ENCODE measurements at places on chromosomes 5 and 9. TPM values are rescaled to one million over a fixed set of nuclear protein-coding genes. Genes with fewer than 3 reads are reported as not detected.
A peak's percentile ranks its signal among the peaks of the same experiment; 100 is the strongest.

DNA sequence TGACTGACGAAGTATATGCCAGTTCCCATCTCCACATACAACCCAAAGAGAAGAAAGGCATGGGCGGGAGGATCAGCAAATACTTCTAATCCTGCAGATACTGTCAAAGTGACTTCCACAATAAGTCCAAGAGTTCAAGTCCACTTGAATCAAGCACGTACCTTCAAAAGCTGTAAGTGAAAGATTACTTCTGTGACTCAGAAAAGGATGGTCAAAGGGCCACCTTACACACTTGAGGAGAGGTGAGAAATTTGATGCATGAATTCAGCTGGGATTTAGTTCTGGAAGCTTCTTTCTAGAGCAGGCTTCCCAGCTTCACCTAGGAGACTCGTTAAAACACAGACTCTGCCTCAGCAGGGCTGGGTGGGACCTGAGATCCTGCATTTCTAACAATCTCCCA lies 357.5 kb downstream of the GLIS3 start:
- no peak for DNase-seq

Gene FIBCD1
- total RNA-seq = not detected

Gene MEGF10
- total RNA-seq = 1.3 TPM

GRCh38 chr5:82816926-82817325 lies 260.3 kb downstream of the TMEM167A start:
- DNase-seq = no peak

- DNase-seq = no peak
These were observed 929.9 kb downstream of the TLE4 start for GRCh38 chr9:80501635-80502034.

Gene OR1Q1
- not detected for total RNA-seq

DNA sequence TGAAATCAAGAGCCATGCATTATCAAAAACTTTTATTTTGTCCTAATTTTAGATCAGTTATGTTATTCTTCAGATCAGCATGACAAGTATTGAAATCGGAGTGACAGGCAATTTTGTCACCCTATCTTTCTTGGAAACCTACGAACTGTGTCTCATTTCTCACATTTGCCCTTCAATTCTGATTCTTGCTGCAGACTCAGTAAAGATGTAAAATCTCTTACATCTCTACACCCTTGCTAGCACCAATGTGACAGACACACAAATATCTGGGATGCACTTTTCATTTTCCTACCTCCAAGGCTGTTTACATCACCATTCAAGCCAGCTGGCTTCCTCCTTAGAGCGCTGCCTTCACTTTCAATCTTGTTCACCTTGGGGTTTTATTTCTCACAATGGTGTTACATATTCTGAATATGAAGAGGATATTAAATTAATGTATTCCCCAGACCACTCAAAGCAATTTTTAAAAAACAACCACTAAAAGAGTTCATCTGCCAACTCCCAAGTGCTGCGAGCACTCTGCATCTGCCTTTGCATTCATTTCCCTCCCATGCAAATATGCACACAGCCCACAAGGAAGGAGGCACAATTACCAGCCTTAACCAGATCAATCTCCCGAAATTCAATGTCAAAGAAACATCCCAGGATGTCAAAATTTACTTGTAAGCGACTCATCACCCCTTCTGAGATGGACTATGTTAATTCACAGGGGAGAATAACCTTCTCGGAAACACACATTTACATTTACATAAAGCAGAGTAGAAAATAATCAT lies 164.3 kb downstream of the ENC1 start:
- no peak for DNase-seq

GRCh38 chr9:70959366-70959765 lies 162.1 kb downstream of the TRPM3 start:
- no peak for DNase-seq

GRCh38 chr9:26537211-26537610 lies 355.4 kb downstream of the CAAP1 start:
- DNase-seq = no peak

GRCh38 chr5:165477546-165477945 lies 1972.1 kb downstream of the MAT2B start:
- no peak for DNase-seq

Gene PCA3
- total RNA-seq = not detected

Gene HSPA4
- total RNA-seq = 93.1 TPM

DNA sequence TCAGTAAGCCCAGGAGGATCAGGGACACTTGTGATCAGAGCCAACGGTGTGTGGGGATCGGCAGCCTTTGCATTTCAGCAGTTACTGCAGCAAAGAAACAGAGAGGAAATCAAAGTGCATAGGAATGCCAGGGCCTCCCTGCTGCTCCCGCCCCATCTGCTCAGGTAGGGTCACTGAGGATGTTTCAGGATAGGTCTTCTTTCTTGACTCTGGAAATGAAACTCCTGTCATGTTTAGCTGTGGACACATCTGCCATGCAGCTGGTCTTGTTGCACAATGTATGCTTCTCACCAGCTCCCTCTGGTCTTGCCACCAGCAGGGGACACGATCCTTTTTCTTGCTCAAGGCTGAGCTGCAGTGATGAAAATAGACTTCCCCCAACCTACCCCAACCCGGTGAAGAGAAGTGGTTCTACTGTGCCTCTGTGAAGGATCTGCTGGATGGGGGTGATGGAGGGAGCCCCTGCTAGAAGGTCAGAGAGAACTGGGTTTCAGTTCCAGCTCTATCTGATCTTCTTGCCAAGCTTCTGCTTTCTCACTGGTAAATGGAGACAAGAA lies 185.2 kb upstream of the KLF4 start:
- peak; percentile 38 for DNase-seq

DNA sequence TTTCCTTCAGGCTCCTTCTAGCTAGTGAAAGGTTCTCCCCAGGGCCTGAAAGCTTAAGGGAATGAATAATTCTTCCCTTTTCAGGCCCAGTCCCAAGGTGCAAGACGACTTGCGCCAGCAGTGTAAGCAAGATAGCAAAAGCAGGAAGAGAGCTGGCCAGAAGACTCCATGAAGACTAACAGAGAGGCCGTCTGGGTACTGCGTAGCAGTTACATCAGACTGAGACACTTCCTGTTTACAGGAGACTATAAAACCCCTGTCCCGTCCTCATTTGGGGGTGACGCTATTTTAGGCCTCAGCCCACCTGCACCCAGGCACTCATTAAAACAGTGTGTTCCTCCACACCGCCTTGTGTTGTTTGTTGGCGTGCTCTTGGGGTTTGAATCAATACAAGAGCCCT lies 90.7 kb upstream of the MOCS2 start:
- no peak for DNase-seq

GRCh38 chr9:36770025-36770424 lies 197.3 kb downstream of the MELK start:
- no peak for DNase-seq

Gene HK3
- 0.46 TPM for total RNA-seq

Gene PHF2
- total RNA-seq = 21.8 TPM

DNA sequence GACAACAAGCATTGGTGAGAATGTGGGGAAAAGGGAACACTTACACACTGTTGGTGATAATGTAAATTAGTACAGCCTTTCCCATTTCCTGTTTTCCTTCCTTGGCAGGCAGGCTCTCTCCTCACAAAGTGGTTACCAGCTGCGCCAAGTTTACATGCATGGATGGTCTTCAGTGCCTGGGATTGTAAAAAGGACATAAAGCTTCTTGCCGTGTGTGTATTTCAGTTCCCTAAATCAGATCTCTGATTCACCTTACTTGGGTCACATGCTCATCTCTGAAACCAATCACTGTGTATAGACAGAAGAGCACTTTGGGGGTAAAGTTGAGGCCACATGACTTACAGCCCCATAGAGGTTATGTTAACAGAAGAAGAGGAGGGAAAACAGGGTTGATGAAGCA lies 92.8 kb downstream of the CAVIN4 start:
- DNase-seq = no peak

DNA sequence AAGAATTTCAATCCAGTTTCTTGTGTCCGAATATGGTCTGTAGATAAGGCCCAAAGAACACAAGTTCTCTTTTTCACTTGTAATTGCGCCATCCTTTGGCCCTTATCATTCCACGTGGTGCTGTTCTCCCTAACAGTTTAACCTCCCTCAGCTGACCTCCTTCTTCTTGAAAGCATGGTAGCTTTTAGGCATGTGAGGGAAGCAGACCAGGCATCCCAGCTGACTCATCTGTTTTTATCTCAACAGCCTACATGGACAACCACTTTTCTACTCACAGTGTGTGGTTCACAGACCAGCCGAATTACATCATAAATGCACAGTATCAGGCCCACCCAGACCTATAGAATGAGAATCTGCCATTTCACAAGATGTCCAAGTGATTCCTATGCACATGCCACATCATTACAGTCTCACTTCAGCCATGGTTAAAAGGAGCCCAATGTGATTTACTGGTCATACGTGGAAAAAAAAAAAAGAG lies 26.9 kb upstream of the PLIN2 start:
- DNase-seq = no peak

Gene SLC34A1
- not detected for total RNA-seq

DNA sequence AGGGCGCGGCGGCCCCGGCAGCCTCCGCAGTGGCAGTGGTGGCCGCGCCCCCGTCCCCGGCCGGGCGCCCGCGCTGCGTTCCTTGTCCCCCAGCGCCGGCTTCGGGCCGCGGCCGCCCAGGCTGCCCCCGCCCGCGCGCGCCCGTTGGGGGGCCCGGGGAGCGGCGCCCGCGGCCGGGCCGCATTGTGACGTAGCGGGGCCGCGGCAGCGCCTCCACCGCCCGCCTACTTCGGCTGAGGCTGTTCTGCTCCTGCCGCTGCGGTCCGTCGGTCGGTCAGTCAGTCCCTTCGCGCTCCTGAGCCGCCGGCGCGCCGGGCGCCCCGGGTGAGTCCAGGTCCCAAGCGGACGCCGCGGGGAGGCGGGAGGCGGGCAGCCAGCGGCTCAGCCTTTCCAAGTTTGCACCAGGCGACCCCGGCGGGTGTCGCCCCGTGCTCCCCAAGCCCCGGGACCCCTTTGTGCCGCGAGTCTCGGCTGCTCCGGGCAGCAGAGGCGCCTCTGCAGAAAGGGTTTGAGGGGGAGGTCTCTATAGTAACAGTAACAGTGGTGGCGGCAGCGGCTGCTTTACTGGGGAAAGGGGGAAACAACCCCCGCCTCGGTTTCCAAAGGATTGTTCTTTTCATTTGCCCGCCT lies at the start of gene SNCAIP:
TSS of gene SNCAIP (plus strand) at position 277 of the 630 bp plus-strand sequence. CDS start 78,898 bp downstream, outside the sequence.
- DNase-seq = peak; percentile 54

GRCh38 chr9:91583966-91584365 lies 160.3 kb upstream of the NFIL3 start:
- no peak for DNase-seq

- no peak for DNase-seq
These were observed 40.1 kb downstream of the TMEM167A start for GRCh38 chr5:83036991-83037575.

Gene STX17
- total RNA-seq = 19.1 TPM

DNA sequence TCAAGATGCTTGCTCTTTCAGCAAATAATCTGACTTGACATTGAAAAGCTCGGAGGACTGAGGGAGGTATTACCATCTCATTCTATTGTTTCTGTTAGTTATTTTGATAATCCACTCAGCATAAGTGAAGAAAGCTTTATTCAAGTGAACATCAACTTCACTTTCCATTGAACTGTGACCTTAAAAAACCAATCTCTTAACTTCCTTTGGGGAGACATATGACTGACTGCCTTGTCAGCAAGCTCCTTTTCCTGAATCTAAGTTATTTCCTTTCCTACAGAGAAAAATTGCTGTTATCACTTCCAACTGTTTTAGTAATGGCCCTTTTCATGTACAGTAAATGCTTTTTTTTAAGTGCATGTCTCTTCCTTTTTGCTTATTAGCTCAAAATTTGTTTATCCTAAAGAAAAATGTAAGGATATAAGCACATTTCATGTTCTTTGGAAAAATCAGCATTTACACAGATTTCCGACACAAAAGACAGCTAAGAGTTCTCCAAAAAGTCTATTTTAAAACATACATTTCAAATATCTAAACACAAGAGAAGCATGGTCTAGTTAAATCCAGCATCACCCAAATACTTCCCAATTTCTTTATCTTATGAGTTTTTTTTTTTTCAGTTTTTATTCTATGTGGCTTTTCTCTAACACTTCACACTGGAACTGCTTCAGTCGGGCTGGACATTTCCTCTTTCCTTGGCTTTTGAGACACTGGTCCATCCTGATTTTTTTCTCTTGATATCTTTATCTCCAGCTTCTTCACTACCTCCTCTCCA lies 117.9 kb upstream of the DAB2 start:
- DNase-seq = no peak

DNA sequence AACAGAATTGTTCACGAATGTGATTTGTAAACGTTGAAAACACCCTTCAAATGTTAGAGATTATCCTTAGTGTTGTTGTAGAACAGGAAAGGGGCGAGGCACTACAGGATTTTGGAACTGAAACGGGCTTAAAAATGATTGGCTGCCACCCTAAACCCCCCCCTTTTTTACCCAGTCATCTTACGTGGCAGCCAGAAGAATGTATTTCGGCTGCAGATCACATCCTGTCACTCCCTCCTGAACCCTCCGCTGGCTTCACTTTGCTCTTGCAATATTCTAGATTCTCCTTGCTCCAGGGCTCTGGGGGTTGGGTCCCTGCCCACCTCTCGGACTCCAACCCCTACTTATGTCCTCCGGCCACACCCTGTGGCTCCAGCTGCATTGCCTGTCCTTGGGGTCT lies 13.9 kb upstream of the UNC5A start:
- DNase-seq = no peak

Gene SCGB3A2
- not detected for total RNA-seq

Gene SEMA6A
- 4.9 TPM for total RNA-seq

DNA sequence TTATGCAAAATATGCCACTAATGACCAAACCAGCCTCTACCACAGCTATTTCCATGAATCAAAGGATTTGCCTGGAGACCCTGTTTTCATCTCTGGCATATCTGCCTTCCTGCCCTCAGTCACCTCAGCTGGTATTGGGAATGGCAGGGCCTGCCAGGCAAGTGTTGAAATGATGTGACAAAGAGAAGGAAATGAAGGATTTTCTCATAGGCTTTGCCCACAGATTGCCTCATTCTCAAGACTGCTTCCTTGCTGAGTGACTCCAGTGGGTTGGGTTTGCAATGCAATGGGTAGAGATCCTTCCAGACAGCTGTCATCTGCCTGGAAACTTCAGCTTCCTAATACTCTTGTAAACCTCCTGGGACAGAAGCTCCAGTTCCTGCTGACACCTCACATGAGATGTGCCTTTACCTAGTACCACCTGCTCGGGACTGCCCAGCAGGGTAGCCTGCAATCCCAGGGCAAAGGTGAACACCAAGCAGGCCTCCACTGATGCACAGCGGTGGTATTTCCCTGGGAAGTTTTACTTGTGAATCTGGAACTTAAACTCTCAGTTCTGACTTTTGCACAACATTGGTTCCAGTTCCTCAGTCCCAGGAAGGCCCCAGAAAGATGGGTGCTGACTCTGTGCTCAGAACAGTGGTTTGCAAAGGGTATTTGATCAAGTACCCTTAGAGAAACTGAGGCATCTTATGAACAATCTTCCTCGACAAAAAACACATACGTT lies 64.8 kb upstream of the SLC1A1 start:
- no peak for DNase-seq

- no peak for DNase-seq
These were observed 129.6 kb downstream of the SEC61B start for GRCh38 chr9:99351647-99352046.

DNA sequence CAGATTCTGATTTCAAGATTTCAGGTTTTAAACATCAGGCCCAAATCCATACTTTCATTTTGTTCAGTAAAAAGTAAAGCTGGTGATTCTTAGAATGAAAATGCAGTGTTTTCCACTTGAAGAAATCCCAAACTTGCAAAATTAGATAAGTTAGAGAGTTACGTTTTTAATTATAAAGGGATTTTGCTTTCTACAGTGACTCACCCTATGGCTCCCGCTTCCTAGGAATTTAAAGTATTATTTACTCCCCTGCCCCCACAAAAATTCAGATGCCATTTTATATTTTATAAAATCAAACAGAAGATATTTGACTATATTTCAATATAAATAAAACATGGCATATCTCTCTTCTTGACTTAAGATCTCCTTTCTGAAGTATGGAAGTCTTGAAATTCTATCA lies 402.9 kb downstream of the ZSWIM6 start:
- DNase-seq = no peak
